ENCODE measurements at places on chromosomes 12 and 14.
A peak's percentile ranks its signal among the peaks of the same experiment; 100 is the strongest.

DNA sequence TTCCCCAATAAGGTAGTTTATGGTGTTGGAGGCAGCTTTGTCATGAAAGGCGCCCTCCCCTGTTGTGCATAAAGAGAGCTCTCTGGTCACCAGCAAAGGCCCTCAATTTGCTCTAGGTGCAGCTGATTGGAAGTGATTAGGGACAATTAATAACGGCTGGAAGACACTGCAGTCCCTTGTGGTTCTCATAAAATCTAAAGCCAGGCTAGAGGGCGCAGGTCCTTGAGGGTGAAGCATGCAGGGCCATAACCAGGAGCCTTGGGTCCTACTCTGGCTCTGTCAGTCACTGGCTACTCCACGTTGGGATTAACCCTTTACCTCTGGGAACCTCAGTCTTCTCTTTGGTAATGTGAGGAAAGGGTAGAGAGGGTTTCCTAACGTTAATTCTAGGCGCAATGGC is 1.9 kb downstream of the DAAM1 start:
- DNase-seq: no peak

GRCh38 chr14:51776102-51776894 is 84.1 kb upstream of the GNG2 start:
- DNase-seq: no peak

GRCh38 chr14:61525293-61526011 is 169.9 kb upstream of the HIF1A start:
- DNase-seq: peak; percentile 42

DNA sequence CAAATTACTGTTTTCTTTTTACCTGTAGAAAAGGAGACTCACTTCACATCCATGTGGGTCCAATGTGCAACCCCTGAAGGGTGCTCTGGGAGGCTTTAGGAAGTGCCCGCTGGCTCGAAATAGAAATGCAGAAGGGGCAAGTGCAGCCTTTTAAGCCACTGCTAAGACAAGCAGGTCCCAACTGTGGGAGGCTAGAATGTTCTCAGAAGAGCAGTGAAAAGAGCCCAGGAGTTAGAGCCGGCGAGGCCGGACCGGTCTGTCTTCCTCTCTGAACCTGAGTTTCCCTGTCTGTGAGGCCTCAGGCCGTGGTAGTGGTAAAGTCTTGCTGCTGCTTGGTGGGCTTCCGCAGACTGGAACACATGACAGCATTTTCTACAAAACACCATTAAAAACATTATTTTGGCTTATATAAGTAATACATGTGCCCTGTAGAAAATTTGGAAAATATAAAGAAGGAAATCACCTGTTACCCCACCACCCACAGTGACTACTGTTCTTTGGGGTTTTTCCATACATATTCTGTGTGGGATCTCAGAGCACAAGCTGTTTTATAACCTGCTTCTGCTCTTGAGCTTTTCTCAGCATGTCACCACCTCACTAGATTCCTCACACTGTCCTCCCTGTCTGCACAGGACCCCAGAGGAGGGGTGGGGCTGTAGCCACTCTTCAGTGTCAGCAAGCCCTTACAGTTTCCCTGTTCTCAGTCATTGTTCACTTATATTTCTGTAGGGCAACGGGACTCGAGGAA is 6.0 kb downstream of the CKB start:
- DNase-seq: no peak

DNA sequence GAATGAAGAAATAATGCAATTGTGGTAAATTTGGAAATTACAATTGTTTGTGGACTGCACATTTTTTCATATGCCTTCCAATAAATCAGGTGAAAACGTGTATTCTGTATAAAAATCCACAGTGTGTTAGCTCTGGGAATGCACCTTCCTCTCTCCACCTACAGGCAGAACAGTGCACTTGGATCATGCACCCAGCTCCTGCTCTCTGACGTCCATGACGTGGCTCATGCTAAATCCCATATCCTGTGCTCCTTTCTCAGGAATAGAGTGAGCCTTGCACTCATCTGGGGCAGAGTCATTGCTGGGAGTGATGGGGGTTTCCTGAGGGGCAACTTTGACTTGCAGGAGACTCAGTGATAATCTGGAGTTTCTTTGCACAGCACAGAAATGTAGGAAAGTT is 1282.1 kb downstream of the TMEM121 start:
- DNase-seq: no peak

DNA sequence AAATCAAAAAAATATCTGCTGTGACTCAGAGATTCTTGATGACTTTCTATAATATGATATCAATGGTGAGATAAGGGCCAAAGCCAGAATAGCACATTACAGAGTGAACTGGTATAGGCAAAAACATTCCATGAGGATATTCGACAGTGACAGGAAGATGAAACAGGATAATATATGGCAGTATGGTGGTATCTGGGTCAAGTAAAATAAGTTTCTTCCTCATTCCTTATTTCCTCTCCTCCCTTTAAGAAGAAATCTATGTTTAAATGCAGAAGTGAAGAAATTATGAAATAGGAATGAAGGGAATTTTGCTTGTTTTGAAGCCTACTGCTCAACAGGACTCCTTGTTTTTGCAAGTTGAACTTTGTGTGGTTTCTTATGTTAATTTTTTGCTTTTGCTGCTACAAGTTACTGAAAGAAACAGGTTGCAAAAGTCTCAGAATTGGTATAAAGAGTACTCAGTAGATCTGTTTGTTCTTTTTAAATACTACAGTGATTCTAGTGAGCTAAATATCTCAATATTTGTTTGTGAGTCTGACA is 7.0 kb downstream of the ACSS3 start:
- DNase-seq: no peak

DNA sequence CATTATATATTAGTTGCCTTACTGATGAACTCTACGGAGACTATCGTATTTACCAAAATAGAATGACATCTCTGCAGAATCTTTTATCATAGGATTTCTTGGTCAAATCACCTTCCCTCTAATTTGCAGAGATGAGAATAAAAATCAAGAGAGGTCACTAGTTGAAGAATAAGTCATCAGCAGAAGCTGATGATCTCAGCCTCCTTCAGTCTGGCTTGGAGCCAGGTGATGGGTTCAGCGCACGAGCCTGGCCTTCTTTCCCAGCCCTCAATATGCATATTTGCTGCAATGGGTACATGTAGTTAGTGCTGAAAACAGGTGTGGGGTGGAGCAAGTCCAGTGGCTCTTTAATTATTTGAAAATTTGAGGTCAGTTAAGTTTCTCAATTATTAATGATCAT is 19.2 kb upstream of the EMP1 start:
- no peak for DNase-seq

GRCh38 chr12:40988824-40989223 is 199.3 kb upstream of the PDZRN4 start:
- no peak for DNase-seq

DNA sequence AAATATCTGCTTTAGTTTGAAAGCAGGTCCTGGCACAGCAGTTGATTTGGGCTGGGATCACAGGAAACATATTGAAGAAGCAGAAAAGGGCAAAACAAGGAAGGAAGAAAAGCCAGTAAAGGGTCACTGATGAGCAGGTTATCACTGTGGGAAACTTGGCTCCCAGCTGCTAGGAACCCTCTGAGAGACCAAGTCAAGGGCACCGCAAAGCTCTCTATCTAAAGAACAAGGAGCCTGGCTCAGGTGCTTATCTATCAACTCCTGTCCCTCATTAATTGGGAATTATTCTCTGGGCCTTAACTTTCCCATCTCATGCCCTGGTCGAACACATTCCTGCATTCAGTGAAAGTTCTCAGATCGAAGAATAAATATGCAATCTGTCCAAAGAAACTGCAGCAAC is 450.9 kb upstream of the RPL10L start:
- no peak for DNase-seq

GRCh38 chr12:12070674-12071656 is at the start of gene BCL2L14:
TSS of gene BCL2L14 (plus strand) at chr12:12070939. CDS start at chr12:12079306, 8,367 bp downstream.
- DNase-seq: no peak

GRCh38 chr12:117629454-117629853 is 268.0 kb upstream of the NOS1 start:
- no peak for DNase-seq

GRCh38 chr14:61279082-61279481 is 2.1 kb downstream of the TMEM30B start:
- DNase-seq: no peak

DNA sequence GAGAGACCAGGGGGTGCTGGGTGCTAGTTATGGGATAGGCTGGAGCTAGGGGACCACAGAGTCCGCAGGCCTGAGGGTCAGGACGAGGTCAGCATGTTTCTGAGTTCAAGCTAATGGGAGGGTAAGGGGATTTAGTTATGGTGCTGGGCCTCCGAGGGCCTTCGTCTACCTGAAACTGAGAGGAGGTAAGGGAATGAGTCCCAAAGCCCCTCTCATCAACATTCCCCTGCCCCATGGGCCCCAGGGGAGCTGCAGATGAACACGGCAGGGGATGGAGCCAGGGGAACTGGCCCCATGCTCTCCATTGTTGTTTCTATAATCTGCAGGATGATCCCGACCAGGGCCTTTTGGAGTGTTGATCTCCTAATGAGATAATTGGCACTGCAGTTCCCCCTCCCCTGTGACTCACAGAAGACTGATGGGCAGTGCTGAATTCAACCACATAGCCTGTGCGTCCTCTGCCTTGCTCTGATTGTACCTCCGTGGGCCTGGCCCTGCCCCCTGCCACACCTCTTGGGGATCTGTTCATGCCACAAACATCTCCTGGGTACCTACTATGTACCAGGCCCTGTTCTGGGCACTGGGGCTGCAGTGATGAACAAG is 21.4 kb downstream of the FAIM2 start:
- DNase-seq: no peak

DNA sequence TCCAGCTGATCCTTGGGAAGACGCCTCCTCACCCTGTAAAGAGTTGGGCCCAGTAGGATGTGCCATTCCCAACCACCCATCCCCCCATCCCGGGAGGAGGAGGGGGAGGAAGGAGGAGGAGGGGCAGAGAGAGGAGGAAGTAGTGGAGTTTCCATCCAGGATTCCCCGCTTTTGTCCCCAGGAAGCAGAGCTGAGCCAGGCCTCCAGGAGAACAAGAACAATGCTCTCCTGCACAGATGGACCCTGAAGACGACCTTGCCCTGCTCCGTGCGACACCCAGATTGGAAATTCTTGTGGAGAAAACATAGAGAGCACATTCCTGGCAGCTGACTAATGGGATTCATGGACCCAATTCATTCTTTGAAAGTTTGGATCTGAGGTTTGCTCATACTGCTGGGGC is 132.3 kb upstream of the CRY1 start:
- DNase-seq: no peak

- DNase-seq: no peak
These were observed 345.0 kb downstream of the SLC16A7 start for GRCh38 chr12:59940631-59941342.

- DNase-seq: no peak
These were observed 152.1 kb downstream of the METTL25 start for GRCh38 chr12:82510386-82510785.

GRCh38 chr14:54651649-54652048 is 84.7 kb downstream of the SAMD4A start:
- DNase-seq: no peak

- no peak for DNase-seq
These were observed 940.8 kb downstream of the SLC6A15 start for GRCh38 chr12:83971781-83972180.

DNA sequence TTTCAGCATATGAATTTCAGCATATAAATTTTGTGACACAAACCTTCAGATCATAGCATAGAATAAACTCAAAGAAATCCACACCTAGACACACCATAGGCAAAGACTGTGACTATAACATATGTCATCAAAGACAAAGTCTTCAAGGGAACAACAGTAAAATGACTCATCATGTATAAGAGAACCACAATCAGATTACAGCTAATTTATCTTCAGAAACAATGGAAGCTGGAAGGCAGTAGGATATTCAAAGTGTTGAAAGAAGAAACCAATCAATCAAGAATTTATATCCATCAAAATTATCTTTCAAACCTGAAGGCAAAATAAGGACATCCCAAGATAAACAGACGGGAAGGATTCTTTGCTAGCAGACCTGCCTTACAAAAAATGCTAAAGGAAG is 29.0 kb downstream of the DLK1 start:
- DNase-seq: no peak

- DNase-seq: no peak
These were observed 46.0 kb upstream of the CCDC60 start for GRCh38 chr12:119288576-119288975.

DNA sequence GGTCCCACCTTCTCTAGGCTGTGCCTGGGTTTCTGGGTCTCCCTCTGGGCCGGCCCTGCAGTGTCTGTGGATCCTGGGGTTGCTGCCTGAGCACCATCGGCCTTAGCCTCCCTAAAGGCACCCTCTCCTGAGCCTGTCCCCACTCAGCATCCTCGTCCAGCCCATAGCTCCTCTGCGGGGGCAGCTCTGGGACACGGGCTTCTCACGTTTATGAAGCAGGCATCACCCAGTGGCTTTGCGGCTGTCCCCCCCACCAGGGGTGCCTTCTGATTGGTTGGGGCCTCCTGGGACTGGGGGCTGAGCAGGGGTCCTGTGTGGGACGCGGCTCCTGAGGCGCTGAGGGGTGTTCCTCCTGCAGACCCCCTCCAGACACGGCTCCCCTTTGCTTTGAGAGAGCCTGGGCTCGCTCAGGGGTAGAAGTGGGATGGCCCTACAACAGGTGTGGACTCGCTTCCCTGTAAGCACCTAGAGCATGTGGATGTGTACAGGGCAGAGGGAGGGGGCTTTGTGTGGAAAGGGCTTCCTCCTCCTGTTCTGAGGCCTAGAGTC is 10.7 kb downstream of the ULK1 start:
- no peak for DNase-seq

DNA sequence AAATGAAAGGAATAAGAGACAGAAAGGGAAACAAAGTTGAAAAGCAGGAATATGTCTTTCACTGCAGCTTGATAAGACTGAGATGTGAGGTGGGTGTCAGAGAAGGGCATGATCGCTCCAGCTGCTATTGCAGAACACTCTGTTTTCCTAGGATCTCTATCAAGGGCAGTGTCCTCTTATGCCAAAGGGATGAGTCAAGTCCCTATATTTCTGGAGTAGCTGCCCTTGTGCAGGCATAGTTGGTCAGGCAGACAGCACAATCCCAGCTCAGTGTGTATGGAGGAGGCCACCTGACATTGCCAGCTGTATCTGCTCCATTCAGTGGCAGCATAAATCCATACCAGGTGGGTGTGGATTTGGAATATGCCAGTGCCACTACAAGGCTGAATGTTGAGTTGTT is 101.6 kb downstream of the DAD1 start:
- DNase-seq: no peak
